ENCODE measurements at places on chromosomes 2 and 18.
A peak's percentile ranks its signal among the peaks of the same experiment; 100 is the strongest.

- DNase-seq: no peak
Observed at GRCh38 chr2:101355401-101356054, 31.8 kb downstream of the CREG2 start.

DNA sequence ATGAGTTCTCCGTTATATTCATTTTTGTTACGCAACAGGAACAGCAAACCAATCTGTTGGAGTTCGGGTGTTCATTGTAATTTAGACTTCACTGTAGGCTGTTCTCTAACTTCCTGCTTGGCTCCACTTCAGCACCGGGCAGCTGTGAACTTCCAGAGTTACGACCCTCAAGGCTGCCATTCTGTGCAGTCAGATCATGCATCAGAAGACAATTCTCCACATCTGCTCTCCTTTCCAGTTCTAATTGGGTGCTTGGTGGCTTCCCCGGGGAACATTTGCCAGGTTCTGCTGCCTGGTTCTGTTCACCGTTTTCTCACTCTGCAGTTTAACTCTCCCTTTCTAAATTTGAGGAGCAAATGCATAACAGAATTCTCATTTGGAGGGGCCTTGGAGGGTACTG lies 237.7 kb downstream of the NYAP2 start:
- no peak for DNase-seq

DNA sequence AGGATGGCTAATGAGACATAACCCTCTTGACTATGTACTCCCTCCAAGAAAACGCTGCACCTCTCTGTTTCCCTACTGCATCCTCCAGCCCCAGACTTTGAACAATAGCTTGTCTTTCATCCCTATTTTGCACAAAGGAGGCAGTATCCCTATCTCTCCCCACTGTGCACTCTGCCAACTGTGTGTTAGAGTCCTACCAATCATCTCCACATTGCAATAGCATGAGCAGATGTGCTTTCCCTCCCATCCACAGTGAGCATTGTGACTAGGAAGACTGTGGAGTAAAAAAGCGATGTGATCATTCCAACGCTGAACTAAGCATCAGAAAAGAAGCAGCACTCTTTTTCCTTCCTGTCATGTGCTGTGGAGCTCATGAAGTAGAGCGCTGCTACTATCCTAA lies 206.3 kb upstream of the GULP1 start:
- DNase-seq: no peak

DNA sequence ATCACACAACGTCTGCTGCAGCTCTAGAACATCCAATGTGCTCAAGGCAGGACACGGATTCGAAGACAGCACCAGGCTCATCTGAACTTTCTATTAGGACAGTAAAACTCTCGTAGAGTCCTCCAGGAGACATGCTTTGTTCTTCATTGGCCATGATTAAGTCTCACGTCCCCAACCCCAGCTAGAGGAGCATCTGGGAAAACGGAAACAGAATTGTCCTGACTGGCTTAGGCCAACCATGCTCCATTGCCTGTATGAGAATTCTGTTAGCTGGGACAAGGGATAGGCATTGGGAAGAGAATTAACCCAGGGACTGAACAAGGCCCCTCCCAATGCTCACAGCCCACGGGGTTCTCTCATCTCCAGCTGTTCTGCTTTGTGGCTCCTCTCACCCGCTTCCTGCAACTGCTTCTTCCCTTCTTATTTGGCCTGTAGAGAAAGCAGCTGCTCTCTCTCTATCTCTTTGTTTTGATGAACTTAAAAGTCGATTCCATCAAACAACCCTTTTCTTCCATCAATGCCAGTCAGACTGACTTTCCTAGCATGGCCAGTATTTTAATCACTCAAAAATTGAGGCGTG lies 75.6 kb downstream of the C1QL2 start:
- DNase-seq: no peak

- no peak for DNase-seq
Observed at GRCh38 chr2:46469116-46469515, 10.2 kb upstream of the TMEM247 start.

DNA sequence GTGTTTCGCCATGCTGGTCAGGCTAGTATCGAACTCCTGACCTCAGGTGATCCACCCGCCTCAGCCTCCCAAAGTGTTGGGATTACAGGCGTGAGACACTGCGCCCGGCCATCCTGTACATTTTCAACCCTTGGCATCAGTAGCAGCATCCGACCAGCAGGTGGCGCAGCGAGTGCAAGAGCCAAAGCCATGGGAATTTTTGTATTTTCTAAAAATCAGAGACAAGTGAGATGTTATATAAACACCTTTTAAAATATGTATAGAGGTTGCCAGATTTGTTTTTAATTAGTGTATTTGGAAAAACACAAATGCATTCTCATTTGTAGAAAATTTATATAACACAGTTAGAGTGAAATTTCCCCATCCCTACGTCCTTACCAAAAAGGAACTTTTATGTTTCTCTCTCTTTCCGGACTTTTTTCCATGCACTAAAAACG lies 36.8 kb downstream of the MOGAT1 start:
- peak; percentile 46 for DNase-seq

DNA sequence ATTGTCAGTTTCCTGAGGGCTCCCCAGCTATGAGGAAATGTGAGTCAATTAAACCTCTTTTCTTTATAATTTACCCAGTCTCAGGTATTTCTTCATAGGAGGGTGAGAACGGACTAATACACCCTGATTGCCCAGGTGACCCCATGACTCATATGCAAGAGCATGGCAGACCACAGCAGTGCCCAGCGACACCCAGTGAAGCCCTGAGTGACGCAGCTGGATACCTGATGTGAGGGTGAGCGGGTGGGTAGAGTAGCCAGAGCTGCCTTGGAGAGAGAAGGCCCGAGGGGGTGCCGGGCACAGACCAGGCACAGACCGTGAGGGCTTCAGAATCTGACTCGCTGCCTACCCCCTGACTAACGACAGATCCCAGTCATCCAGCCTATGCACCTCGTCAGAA lies 15.4 kb downstream of the ALPG start:
- no peak for DNase-seq

DNA sequence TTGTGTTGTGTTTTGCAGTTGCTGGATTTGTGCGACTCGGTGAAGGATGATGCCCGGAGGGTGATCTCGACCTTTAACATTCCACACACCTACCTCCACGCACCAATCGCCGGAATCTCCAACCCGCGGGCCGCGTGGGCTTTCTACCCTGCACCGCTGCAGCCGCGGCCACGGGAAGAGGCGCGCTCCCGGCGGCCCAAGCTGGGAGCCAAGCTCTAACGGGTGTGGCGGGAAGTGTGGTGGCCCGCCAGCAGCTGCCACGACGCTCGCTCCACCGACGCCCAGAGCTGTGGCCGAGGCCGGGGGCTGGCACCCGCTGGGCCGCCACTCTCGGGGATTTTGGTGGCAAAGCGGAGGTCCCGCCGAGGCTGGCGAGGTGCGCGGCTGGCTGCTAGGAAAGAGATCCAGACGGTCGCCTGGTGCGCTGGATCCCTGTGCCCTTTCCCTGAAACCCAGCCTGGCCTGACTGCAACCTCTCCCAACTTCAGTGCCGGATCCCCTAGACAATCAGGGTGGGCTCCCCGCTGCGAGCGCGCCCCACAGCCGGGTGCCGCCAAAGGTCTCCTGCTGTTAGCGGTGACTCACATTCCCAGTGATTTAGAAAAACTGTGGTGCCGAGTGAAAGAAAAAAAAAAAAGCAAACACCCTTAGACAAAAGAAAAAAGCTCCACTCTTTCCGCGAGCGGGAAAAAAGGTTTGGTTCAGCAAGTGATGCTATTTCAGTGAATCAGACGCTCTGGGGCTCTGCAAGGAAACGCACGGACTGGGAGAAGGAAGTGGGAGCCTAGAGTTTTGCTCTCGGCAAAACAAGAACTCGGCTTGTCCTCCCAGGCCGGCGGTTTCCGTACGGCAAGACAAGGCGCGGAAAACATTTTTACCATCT lies 2.9 kb upstream of the BCL2L11 start:
- DNase-seq: no peak

DNA sequence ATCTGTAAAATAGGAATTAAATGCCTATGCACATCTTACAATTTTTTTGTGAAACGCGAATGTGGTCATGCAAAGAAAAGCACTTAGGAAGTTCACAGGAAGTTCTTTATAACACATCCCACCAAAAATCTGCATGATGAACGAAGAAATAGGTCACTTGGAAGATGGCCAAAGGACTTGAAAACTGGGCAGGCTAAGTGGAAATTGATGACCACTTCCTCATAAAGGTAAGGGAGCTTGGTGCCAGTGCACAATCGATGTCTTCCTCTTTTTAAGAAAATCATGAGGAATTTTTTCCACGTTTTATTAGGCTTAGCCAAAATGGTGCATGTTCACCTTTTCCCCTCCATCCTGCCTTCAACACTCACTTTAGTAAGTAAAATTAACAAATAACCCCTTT lies 8.2 kb upstream of the NT5C1B start:
- DNase-seq: no peak

DNA sequence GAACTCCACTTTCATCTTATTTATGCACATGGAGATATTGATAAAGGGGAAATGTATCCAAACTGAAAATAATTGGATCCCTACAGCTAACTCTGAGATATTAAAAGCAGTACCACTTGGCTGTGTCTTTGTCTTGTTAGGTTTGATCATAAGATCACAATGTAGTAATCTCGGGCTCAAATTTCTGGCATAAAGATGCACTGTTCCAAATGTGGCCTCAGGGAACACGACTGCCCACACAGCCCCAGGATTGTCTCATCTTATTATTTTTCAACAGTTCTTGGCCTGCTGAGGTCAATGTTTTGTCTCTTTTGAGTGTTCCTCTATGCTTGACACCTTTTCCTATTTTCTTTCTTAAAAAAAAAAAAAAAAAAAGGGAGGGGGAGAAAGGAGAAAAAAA lies 114.1 kb downstream of the GBX2 start:
- no peak for DNase-seq

DNA sequence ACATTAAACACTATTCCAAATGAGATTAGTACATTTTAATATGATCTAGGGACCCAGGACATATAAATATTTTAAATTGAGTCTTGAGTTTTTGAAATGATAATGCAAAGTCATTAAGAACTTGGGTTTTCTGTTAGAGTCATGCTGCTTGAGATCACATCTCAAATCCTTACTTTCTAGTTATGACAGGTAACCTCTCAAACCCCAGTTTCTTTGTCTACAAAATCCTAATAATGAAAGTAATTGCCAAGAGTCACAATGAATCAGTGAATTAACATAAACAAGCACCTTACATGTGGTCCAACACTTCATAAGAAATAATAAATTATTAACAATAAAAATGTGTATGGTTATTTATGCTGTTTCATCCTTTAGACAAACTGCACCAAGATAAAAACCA lies 607.6 kb downstream of the LRP1B start:
- DNase-seq: no peak

DNA sequence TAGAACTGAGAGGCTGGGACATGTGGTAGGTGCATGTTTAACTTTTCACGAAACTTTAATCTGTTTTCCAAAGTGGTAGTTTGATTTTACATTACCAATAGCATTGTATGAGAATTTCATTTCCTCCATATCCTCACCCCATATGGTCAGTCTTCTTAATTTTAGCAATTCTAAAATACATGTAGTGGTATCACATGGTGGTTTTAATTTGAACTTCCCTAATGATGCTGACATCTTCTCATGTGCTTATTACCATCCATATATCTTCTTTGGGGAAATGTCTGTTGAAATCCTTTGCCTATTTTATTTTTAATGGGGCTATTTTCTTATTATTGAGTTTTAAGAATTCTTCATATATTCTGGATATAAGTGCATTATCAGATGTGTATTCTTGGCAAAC lies 89.3 kb downstream of the BCL2L11 start:
- no peak for DNase-seq

DNA sequence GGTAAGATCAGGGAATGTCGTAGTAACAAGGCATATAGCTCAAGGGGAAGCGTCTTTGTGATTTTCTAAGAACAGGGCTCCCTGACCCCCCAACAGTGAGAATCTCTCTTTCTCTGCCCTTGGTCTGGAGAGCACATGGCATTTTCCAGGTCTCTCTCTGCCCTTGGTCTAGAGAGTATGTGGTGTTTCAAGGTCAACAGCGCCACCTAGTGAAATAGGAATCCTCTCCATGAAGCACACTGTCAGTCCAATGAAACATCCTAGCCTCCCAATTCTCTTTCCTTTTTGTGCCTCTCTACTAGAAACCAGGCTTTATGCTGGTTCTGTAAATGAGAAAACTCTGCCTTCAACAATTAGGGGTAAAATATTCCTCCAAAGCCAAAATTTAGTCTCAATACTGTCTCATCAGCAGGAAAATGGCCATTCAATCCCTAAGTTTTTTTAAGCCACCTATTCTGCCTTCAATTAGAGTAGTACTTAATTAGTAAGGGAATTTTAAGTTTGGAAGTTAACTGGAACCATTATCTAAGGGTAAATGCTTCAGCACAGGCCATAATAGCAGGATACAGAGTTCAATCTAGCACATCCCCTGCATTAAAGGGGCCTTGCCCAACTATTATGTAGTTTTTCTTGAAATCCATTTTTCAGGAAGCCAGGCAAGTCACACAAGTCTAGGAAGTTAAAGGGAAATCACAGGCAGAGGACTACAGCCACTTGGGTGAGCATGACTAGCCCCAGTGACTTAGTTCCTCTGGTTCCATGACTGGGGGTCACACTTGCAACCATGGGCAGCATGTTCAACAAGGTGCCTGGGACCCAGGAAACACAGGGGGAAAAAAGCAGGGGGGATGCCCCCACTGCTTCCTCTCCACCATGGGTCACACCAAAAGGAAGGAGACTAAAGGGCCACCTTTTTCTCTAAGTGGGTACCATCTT lies 12.4 kb downstream of the DYM start:
- DNase-seq: peak; percentile 36

- no peak for DNase-seq
Observed at GRCh38 chr2:69917852-69918251, 2.9 kb downstream of the MXD1 start.

- no peak for DNase-seq
Observed at GRCh38 chr18:50970006-50970405, 2.2 kb downstream of the ELAC1 start.

- no peak for DNase-seq
Observed at GRCh38 chr18:62125702-62126101, 61.2 kb downstream of the PIGN start.

DNA sequence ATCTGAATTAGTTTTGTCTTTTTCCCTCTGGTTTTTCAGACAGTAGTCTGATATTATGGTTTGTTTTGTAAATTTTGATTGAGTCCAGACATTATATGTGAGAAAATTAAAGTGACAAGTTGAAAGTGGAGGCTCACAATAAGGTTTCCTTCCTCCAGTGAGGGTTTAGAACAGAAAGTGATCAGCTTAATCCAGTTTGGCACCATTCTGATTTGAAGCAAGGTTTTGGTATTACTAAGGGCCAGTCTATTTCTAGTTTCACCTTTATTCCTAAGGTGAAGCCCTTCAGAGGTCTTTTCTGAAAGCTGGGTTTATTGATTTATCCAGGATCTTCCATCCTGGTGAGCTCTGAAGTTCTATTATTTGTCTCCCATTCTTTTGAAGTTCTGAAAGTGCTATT lies 68.7 kb downstream of the CDC42EP3 start:
- no peak for DNase-seq

GRCh38 chr2:8487461-8487932 lies 194.4 kb upstream of the ID2 start:
- no peak for DNase-seq

DNA sequence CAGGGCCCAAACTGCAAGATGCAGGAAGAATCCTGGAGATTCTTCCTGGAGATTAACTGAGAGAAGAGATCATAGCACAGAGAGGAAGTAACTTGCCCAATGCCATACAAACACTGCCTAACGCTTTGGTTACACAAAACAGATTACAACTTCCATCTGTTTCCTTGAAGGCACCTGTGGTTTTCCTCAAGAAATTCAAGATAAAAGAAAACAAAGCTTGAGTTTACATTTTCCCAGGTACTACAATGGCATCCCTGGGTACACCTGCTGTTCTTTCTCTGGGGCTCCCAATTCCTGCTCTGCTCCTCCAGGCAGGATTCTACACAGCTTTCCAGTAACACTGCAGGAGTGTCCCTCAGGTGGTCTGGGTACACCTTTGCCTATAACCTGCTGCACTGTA lies 781.9 kb upstream of the ID2 start:
- DNase-seq: no peak

Measured in NCI-H1694 treated with DMSO at 0.1 percent for 48 hours (cell line).